ENCODE measurements at places on chromosomes 2 and 18. TPM values are rescaled to one million over a fixed set of nuclear protein-coding genes. Genes with fewer than 3 reads are reported as not detected.

DNA sequence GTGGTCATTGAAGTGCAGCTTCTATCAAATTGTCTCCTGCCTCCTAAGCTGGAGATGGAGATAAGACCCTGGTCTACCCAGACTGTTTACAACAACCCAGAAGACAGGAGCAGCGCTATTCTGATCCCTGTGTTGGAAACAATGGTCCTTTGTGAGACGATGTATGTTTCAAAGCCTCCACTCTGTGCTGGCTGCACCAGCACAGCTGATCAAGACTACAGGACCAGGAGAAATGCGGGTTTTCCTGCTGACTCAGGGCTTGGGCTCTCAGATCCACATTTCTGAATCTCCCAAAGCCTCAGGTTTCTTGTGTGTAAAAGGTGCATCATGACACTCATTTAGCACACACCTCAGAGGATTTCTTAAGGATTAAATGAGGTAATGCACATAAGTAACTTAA lies 92.0 kb downstream of the POU3F3 start:
- no peak overlapping the region for H3K27ac ChIP-seq
- no peak for DNase-seq
- peaks cover 3% of the 10 kb centered on the region for H3K4me1 ChIP-seq
- H3K36me3 ChIP-seq, result no peaks in the 10 kb centered on the region

GRCh38 chr18:50307400-50307737 lies 19.9 kb upstream of the CXXC1 start:
- H3K4me3 ChIP-seq, result peak overlapping the region; percentile 80
- H3K27ac ChIP-seq, result no peak overlapping the region
- H3K4me1 ChIP-seq, result peaks cover 3% of the 10 kb centered on the region
- H3K36me3 ChIP-seq, result no peaks in the 10 kb centered on the region
- no peak for DNase-seq

DNA sequence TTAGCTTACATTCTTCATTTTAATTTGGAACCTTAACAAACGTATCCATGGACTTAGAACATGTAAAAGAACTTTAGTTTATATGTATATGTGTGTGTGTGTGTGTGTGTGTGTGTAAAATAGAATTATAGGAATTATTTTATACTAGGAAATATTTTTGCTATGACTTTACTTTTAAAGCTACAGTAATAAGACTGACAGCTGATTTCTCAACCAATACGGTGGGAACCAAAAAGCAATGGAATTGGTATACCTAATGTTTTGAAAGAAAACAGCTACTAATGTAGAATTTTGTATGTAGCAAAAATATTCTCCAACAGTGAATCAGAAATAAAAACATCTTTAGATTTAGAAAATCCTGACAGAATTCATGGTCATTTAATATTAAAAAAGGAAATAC lies 146.5 kb upstream of the ARL4C start:
- peaks cover 19% of the 10 kb centered on the region for H3K4me1 ChIP-seq
- H3K4me3 ChIP-seq, result no peak overlapping the region
- peaks cover 5% of the 10 kb centered on the region for H3K27me3 ChIP-seq
- peaks cover 42% of the 10 kb centered on the region for H3K36me3 ChIP-seq

DNA sequence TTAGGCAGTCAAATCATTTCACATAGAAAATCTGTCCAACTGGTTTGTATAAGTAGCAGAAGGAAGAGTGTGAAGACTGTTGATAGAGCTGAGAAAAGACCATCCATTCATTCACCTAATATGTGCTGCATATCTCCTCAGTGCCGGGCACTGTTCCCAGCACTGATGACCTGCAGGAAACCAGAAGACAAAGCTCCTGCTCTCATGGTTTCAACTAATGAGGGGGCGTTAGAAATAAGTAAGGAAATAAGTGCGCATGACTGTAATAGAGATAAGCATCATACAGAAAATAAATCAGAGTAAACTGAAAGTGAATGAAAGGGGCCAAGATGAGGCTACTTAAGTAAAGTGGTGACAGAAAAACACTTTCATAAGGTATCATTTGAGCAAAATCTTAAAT lies 427.5 kb upstream of the CDH20 start:
- no peak for DNase-seq
- H3K27me3 ChIP-seq, result no peaks in the 10 kb centered on the region
- no peak overlapping the region for H3K27ac ChIP-seq
- no peaks in the 10 kb centered on the region for H3K36me3 ChIP-seq
- no peaks in the 10 kb centered on the region for H3K4me1 ChIP-seq

DNA sequence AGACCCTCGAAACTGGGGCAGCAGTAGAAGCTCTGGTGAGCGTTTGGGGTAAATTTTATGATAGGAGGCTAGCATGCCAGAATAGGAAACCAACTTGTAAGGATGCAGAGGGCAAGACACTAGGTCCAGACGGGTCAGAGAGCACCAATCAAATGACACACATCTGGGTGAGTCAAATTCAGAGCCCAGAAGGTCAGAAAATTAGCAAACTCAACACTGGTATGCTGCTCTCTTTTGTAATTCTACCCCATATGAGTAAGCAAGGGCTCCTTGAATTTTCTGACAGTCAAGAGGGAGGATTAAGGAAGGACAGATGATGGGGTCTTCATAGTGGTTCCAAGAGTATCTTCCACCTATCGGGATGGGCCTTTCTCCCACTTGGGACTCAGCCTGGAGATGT lies 209.8 kb downstream of the BCL2 start:
- DNase-seq, result no peak
- H3K27me3 ChIP-seq, result no peaks in the 10 kb centered on the region
- no peaks in the 10 kb centered on the region for H3K36me3 ChIP-seq
- no peak overlapping the region for H3K27ac ChIP-seq

Gene GFPT1
- total RNA-seq, result 75.5 TPM

Gene GALNT5
- 0.34 TPM for total RNA-seq

- no peak overlapping the region for H3K4me3 ChIP-seq
- H3K27ac ChIP-seq, result no peak overlapping the region
- H3K27me3 ChIP-seq, result no peaks in the 10 kb centered on the region
- no peak for DNase-seq
- H3K4me1 ChIP-seq, result peaks cover 3% of the 10 kb centered on the region
Measured at GRCh38 chr2:160015746-160016145, 46.7 kb downstream of the PLA2R1 start.

- no peaks in the 10 kb centered on the region for H3K27me3 ChIP-seq
- H3K36me3 ChIP-seq, result no peaks in the 10 kb centered on the region
- H3K4me1 ChIP-seq, result no peaks in the 10 kb centered on the region
- DNase-seq, result no peak
- no peak overlapping the region for H3K27ac ChIP-seq
Measured at GRCh38 chr2:39933196-39933595, 154.1 kb upstream of the THUMPD2 start.

GRCh38 chr2:38446418-38446817 lies 69.3 kb upstream of the ATL2 start:
- peaks cover 53% of the 10 kb centered on the region for H3K4me1 ChIP-seq
- H3K4me3 ChIP-seq, result no peak overlapping the region
- no peak for DNase-seq
- no peaks in the 10 kb centered on the region for H3K36me3 ChIP-seq

DNA sequence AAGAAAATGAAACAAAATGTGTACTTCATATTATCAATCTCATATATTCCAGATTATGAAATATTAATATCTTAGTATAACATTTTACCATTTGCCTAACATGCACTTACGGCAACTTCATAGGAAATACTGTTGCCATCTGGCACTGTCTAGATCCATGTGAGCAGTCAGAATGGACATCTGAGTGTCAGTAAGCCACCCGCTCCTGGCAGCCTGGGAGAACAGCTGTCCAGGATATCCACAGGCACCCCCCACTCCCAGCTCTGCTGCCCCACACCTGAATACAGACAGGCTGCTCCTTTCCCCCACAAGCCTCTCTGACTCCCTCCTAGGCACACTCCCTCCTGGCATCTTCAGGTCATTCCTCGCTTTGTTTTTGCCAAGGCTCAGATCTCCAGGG lies 127.0 kb downstream of the GAREM1 start:
- no peak overlapping the region for H3K27ac ChIP-seq
- H3K4me1 ChIP-seq, result peaks cover 8% of the 10 kb centered on the region
- no peak for DNase-seq
- H3K4me3 ChIP-seq, result no peak overlapping the region
- peaks cover 6% of the 10 kb centered on the region for H3K36me3 ChIP-seq

GRCh38 chr2:121155502-121156056 lies 129.4 kb downstream of the TFCP2L1 start:
- DNase-seq, result no peak
- no peak overlapping the region for H3K27ac ChIP-seq
- H3K4me3 ChIP-seq, result no peak overlapping the region
- no peaks in the 10 kb centered on the region for H3K4me1 ChIP-seq
- peaks cover 17% of the 10 kb centered on the region for H3K27me3 ChIP-seq

DNA sequence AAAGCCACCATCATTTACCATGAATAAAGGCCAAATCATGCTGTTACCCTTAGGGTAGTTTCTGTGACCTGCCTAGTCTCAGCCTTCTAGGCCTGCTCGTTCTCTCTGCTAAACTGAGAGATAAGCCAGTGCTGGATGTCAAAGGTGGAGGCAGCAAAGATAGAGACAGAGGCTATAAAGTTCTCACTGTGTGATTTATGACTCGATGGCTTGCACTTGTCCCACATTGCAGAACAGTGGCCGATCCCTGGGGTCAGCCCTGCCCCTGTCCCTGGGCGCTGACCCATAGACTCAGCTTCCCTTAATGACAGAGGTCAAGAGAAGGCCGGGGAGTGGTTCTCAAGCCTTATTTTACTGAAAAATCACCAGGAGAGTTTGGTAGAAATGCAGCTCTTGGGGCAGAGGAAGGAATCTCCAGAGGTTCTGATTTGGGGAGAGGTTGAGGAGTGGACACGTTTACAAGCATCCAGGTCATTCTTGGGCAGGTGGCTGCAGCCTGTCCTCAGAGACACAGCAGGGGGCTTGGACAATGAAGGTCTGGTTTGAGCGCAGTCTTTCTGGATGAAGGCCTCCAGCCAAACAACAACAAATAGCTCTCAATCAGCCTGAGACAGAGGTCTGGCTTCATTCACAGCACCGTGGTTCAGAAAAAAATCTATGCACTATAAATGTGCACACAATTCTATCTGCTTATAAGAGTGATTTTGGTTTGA lies 143.5 kb downstream of the ACKR3 start:
- no peak for DNase-seq
- no peaks in the 10 kb centered on the region for H3K36me3 ChIP-seq
- H3K4me3 ChIP-seq, result no peak overlapping the region
- no peak overlapping the region for H3K27ac ChIP-seq
- no peaks in the 10 kb centered on the region for H3K4me1 ChIP-seq
- H3K27me3 ChIP-seq, result no peaks in the 10 kb centered on the region
